A549 treated with RU486 at 1 μM for 4 hours (cell line): ENCODE measurements at places on chromosomes 3 and 15. TPM values are rescaled to one million over a fixed set of nuclear protein-coding genes. Genes with fewer than 3 reads are reported as not detected.

Gene KCNMB3
- 1.1 to 1.5 TPM (median 1.3 TPM) in 5 replicates for total RNA-seq

Gene SHF
- 0.29 to 0.74 TPM (median 0.69 TPM) in 5 replicates for total RNA-seq

Gene TIGIT
- not detected in 5 replicates for total RNA-seq

Gene BBX
- 9.3 to 21.5 TPM (median 20.4 TPM) in 5 replicates for total RNA-seq

Gene SLC35G2
- 18.3 to 35.1 TPM (median 30.8 TPM) in 5 replicates for total RNA-seq

Gene SKIC8
- total RNA-seq, result 80.2 to 111 TPM (median 89.2 TPM) in 5 replicates

Gene PLD1
- total RNA-seq, result 7.2 to 11.5 TPM (median 10.0 TPM) in 5 replicates
